D341Med (cell line): ENCODE measurements at places on chromosomes 2 and 18.

DNA sequence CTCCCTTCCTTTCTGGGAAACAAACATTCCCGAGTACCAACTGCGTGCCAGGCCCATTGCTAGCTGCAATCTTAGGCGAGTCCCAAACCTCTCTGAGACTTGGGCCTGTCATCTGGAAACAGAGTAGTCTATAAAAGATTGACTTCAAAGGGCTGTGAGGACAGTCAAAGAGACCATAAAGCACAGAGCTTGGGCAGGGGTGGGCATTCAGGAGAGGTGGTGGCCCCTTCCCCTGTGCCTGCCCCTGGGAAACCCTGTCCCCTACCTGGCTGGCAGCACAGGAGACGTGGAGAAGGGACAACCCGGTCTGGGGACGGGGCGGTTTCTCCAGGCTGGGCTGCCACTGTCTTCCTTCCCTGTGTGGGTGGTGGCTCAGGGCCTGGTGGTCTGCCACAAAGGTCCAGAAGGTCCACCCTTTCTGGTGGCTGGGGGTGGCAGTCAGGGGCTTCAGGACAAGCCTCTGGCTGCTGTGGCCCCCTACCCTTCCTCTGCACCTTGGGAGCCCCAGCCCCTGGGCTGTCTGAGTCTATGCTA, 33.9 kb upstream of the FOSL2 start:
- DNase-seq, result no peak

DNA sequence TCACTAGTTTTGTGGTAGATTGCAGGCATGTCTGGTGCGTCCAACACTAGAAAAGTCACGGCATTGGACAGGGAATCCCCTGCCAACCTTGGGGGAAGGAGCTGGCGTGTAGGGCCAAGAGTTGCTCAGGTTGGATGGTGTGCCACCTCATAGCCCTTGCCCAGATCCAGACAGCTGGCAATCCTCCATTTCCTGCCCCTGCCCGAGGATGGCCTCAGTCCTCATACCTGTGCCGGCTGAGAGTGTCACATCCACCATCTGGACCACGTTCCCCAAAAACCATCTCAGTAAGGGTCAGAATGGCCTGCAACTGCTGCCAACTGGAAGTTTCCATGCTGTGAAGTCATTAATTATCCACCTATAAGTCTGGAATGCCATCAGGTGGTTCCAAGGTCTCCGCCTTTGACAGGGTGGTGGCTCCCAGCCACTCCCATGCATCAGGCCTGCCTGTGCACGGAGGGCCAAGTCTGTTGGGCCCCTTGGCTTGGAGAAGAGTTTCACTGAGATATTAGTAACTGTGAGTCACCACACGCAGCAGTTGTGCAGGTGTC, 55.0 kb downstream of the IMPA2 start:
- DNase-seq, result no peak

- DNase-seq, result peak; percentile 50
These were observed 263.5 kb downstream of the ZNF407 start for GRCh38 chr18:74861154-74861553.

DNA sequence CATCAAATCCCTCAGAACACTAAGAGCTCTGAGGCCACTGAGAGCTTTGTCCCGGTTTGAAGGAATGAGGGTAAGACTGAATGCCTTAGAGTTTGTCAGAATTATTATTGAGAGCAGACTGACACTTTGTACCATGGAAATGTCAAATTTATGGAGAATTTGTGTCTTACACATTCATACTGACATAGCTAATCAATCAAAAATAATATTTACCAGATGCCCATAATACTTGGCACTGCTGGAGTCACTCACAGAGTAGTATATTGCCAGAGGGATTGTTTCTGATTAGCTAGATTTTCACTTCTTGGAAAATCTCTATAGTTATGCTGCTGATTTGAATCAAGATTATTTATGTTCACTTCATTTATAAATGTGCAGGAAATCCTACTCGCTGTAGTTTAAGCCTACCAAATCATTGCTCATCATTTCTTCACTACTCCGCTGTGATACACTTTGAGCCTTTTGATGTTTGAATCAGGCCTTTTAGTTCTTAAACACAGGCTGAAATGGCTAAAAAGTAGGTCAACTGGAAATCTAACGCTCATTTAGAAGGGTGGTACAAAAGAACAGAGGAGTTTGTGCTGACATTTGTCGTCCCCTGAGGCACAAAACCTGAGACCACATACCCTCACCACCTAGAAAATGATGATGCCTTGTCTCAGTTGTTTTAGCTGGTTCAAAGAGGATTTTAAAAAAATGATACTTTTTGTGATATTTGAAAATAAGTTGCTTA, 96.1 kb upstream of the CSRNP3 start:
- no peak for DNase-seq

GRCh38 chr2:238839428-238839827, 8.5 kb upstream of the TWIST2 start:
- DNase-seq, result no peak

GRCh38 chr2:59232394-59233165, 991.5 kb upstream of the FANCL start:
- DNase-seq, result no peak

- DNase-seq, result peak; percentile 59
These were observed 26.6 kb upstream of the LANCL1 start for GRCh38 chr2:210503001-210503623.
